SK-MEL-5 (cell line): ENCODE measurements at places on chromosomes 13 and 19. TPM values are rescaled to one million over a fixed set of nuclear protein-coding genes. Genes with fewer than 3 reads are reported as not detected.

HSD17B14 gene
- total RNA-seq, result 53.9 and 58.9 TPM in 2 replicates

ZNF808 gene
- 8.9 and 14.2 TPM in 2 replicates for total RNA-seq

KRTDAP gene
- total RNA-seq, result not detected in 2 replicates

RASIP1 gene
- 0.71 and 1.2 TPM in 2 replicates for total RNA-seq

SGCG gene
- total RNA-seq, result not detected in 2 replicates

ALOX5AP gene
- total RNA-seq, result 0.24 TPM in 1 of 2 replicates, not detected in the other
